ENCODE measurements at places on chromosomes 1 and 21.

GRCh38 chr1:209815490-209815889 lies 9.5 kb upstream of the IRF6 start:
- no peak for DNase-seq

GRCh38 chr1:161739865-161740566 lies 9.6 kb upstream of the DUSP12 start:
- no peak for DNase-seq

- DNase-seq: no peak
Measured at GRCh38 chr1:109611308-109611990, 8.0 kb downstream of the GNAT2 start.

DNA sequence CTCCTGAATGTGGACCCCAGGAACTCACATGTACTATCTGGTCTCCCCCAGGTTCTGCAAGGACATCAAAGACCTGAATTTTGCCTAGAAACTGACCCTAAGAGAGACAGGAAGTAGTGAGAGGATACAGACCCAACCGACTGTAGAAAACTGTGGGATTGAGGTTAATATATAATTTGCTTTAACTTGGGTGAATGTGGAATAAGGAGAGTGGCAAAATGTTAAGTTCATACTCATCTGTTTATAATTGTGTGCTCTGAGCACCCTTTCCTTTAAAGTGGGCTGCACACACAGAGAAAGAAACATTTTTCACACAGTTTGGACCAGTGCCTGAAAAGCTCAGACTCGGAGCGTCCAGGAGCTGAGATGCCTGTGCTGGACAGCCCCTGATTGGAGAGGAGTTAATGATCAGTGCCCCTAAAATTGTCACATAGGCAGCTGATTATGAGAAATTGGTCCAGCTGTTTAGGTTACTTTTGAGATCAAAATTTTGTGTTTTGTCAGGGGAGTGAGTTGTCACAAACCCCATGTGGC lies 37.2 kb downstream of the ROR1 start:
- no peak for DNase-seq

- DNase-seq: peak; percentile 62
Measured at GRCh38 chr1:229270547-229271447, at the start of gene RAB4A. Gene RAB4A, plus strand, starts transcription at chr1:229271111. Its CDS starts 229 bp downstream, at chr1:229271340.

- no peak for DNase-seq
Measured at GRCh38 chr21:37742115-37742514, 174.1 kb downstream of the KCNJ6 start.

- DNase-seq: no peak
Measured at GRCh38 chr21:46317710-46318463, 5.8 kb downstream of the C21orf58 start.

- DNase-seq: no peak
Measured at GRCh38 chr21:40768056-40768455, 78.9 kb downstream of the DSCAM start.

DNA sequence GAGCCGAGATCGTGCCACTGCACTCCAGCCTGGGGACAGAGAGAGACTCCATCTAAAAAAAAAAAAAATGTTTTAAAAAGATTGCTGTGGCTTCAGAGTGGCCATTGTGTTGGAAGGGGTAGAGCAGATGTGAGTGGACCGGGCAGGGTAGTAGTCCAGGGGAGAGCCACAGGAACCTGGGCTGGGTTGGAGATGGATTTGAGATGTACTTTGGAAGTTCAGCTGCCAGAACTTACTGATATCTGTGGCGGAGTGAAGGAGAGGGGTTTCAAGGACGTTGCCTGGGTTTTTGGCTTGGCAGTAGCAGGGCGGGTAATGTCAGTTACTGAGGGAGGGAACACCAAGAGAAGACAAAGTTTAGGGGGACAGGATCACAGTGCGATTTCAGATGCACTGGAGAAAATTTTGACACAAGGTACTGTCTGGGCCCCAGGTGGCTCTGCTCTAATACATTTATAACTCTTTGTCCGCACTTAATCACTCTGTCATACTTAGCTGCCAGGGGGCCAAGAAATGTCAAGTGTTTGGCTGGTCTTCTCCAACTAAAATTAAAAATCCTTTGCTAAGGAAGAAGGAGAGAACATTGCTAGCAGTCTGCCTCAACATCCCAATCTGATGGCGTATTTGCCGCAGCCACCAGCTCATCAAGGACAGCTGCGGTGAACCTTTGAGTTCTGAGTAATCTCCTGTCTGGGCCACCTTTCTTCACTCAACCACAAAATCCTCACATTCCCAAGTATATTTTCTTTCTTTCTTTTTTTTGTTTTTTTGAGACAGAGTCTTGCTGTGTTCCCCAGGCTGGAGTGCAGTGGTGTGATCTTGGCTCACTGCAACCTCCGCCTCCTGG lies 9.6 kb downstream of the EPHX1 start:
- no peak for DNase-seq

All from activated CD4-positive, CD25-positive, alpha-beta regulatory T cell (primary cell).